ENCODE measurements at places on chromosomes 5 and 9.

GRCh38 chr9:12933957-12934356 is 159.1 kb downstream of the LURAP1L start:
- no peak for DNase-seq

- DNase-seq, result no peak
Observed at GRCh38 chr9:76873056-76873792, 32.7 kb downstream of the PRUNE2 start.

- DNase-seq, result no peak
Observed at GRCh38 chr9:102796244-102796643, 198.9 kb upstream of the CYLC2 start.

- no peak for DNase-seq
Observed at GRCh38 chr5:72328172-72328571, 8.0 kb downstream of the PTCD2 start.

GRCh38 chr5:159181152-159181551 is 28.2 kb downstream of the RNF145 start:
- DNase-seq, result no peak

GRCh38 chr5:6576861-6577501 is 55.9 kb downstream of the NSUN2 start:
- no peak for DNase-seq

GRCh38 chr9:106025453-106025852 is 331.1 kb downstream of the TMEM38B start:
- DNase-seq, result no peak

- no peak for DNase-seq
Observed at GRCh38 chr5:16554110-16554509, 62.7 kb downstream of the RETREG1 start.

DNA sequence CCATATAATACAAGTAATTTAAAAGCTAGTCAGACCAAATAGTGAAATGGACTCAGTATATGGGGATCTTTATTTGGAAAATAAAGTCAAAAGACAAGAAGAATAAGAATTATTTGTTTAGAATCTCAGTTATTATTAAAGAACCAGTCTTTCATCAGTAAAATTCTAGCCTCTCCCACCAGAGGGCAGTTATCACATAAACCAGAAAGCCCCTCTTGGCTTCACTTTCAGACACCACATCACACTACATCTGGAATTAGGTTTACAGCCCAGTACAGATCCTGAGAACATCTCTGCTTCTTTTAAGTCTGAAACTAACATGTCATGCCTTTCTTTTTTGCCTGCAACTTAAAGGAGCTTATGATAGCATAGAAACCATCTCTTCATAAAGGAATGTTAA is 12.2 kb upstream of the HSPB3 start:
- DNase-seq, result no peak

- no peak for DNase-seq
Observed at GRCh38 chr5:5622806-5623205, 200.3 kb downstream of the ICE1 start.

GRCh38 chr5:69049151-69049550 is 44.7 kb upstream of the SLC30A5 start:
- DNase-seq, result no peak

DNA sequence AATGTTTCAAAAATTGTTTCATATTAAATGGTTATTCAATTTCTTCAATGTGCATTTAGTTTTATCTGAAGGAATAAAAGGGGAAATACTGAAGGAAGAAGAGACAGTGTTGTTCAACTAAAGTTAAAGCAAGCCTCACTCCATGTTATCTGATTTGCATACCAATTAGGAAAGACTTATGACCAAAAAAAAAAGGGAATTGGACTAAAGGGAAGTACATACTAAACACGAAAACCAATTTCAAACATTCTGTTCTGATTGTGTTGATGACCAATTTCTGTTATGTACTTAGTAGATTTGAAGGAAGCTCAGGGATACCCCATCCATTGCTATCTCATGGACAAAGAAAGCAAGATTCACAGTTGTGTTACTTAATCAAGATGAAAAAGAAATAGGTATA is 4.9 kb upstream of the GAPT start:
- DNase-seq, result no peak

DNA sequence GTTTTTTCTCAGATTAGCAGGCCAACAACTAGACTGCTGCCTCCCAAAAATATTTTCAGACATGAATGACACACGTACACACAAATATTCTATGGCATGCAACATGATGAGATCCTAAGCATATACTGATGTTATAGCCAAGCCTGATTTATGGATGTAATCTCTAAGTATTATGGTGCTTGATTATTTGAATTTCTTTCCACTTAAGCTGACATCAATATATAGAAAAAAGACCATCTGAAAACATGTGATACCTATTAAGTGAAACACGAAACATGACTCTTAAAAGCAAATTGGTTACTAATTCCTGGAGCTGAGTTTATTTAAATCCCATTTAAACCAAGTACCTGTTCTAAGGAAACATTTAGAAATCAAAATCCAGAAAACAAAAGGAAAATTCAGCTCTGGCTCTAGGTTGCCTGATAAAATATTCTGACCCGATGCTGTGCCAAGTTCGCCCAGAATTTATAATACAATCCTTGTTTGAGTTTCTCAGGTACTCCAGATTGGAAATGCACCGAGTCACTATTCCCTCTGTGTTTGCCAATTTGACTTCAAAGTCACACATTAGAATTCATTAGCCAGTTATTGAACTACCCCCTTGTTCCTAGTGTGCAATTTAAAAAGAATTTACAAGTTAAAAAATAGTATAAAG is 548.6 kb downstream of the CSNK1G3 start:
- DNase-seq, result no peak

- no peak for DNase-seq
Observed at GRCh38 chr9:14524873-14525515, 168.2 kb downstream of the ZDHHC21 start.

DNA sequence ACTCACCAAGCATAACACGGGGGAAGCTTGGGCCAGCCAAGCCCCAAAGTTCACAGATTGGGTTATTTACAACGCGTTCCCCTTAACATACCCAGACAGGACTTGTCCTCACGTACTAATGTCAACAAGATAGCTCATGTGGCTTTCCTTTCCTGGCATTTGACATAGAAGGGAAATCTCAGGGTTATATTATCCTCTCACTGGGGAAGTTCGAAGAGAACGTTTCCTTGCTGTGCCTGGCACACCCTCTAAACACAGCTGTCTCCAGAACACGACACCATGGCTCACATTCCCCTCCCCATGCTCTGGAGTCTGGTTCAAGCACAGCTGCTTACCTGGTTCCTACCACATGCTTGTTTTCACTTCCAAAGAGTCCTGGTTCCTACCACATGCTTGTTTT is 46.8 kb upstream of the OTULINL start:
- no peak for DNase-seq

DNA sequence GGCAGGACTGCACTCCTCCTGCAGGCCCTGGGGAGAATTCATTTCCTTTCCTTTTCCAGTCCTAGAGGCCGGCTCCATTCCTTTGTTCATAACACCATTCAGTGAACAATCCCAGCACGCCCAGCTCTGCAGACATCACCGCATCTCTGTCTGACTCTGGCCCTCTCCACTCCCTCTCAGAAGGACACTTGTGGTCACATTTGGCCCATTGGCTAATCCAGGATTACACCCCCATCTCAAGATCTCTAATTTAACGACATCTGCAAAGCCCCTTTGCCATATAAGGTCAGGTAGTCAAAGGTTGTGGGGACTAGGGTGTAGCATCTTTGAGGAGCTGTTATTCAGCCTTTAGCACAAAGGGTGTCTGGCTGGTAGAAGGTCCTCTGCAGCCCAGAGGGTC is 185.0 kb upstream of the DAP start:
- DNase-seq, result no peak

- DNase-seq, result no peak
Observed at GRCh38 chr5:145848854-145849253, 13.7 kb upstream of the PRELID2 start.

GRCh38 chr5:122756264-122756911 is 18.5 kb upstream of the SNX2 start:
- DNase-seq, result no peak

DNA sequence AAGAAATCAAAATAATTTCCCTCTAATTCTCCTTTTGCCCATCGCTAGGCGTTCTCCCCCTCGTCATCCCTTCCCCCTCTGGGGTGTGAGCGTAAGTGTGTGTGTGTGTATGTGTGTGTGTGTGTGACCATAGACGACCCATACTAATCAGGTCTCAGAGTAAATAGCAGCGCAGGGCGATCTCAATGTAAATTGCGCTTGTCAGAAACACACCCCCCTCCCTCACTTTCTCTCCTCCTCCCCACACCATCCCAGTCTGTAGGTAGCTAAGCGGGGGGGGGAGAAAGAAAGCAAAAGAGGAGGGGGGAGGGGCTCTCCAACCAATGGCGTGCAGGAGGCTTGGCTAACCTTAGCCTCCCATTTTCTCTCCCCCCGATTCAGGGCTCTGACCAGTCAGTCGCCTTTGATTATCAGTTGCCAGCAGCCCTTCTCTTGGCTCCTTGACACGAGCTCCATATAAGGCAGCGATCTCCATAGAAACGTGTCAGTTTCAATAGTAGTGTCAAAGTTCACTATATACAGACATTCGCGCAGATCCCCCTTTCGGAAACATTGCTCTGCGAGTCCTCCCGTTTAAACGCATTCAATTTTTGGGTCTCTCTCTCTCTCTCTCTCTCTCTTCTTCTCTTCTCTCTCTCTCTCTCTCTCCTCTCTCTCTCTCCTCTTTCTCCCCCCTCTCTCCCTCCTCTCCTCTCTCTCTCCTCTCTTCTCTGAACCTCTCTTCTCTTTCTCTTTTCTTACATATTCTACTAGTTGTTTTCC is at the start of gene NR2F1:
NR2F1 (plus strand) TSS at position 546 of the 762 bp plus-strand sequence. CDS start 1,802 bp downstream, outside the sequence.
- DNase-seq, result no peak

GRCh38 chr9:108109927-108110690 is 620.5 kb upstream of the KLF4 start:
- no peak for DNase-seq

DNA sequence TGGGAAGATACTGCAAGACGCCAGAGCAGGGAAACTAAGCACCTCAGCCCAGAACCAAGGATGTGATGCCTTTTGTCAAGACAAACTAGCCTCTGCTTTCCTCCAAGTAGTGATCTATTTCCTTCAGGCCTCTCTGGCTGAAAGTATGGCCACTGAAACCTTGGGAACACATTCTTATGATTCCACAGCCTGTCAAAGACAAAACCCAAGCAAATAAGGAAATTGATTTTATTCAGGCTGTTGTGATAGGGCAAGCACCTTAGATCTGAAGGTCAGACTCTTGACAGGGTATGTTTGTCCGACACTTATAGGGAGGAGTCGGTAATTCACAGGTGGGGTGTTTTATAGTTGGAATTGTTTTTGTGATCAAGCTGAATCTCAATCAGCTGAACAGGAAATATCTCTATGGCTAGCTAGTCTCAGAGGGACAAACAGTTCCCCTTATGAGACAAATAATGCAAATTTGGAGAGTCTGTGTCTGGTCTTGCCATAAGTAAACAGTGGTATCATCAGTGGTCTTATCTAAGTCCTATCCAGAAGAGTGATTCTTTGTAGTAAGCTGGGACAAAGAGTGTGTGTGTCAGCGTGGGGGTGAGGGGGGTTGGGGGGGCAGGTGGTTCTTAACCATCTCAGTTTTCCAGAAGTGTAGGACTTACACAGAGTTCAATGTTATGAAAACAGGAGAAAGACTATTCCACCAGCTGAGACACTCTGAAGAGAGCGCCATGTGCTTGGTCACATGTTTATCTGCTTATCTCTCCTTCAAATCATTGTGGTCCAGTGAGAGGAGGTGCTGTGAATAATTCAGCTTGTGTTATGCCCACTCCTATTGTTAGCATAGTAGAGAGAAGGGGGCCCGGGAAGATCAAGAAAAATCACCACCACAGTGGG is 6.7 kb upstream of the ZCCHC10 start:
- DNase-seq, result no peak

- DNase-seq, result no peak
Observed at GRCh38 chr5:61283471-61283870, 48.6 kb upstream of the ZSWIM6 start.

DNA sequence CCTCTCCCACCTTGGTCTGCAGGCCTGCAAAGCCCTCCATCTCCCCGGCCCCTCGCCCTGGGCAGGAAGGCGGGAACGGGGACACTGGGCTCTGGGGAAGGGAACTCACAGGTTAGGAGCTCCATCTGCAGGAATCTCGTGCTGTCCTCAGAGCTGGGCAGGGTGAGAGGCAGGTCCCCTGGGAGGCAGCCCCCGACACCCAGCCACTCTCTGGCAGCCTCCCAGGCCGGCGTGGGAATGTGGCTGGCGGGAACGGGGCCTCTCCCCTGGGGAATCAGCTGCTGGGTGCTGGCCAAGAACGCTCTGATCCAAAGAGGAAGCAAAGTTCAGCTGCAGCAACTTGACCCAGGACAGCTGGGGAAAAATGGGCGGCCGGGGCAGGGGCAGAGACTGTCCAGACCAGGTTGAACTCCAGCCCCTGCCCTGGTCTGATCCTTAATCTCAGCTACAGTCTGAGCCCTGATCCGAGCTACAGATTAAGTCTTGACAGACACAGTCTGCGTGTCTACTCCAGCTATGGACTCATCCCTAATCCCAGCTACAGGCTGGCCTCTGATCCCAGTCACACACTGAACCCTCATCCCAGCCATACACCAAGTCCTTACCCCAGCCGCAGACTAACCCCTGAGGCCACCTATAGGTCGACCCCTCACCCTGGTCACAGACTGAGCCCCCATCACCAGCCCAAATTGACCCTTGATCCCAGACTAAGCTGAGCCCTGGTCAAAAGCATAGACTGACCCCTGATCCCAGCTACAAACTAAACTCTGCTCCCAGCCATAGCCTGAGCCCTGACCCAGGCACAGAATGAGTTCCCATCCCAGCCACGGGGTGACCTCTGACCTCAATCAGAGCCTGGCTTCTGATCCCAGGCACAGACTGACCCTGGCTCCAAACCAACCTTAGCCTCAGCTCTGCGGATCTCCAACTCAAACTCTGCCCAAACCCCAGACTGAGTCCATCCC is 37.3 kb upstream of the EGFL7 start:
- DNase-seq, result no peak

DNA sequence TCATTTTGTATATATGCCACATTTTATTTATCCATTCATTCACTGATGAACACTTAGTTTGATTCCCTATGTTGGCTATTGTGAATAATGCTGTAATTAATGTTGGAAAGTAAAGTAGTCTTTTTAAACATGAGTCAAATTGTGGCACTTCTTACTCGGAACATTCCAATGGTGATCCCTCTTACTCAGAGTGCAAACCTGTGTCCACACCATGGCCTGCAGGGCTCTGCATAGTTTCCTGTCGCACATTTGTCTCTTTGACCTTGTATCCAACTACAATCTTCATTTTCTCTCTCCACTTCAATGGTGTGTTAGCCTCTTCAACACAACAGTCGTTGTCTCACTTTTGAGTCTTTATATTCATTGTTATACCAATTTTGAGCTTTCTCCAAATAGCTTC is 98.1 kb upstream of the PAPPA start:
- no peak for DNase-seq

GRCh38 chr9:15400281-15400941 is 22.3 kb upstream of the SNAPC3 start:
- DNase-seq, result no peak

DNA sequence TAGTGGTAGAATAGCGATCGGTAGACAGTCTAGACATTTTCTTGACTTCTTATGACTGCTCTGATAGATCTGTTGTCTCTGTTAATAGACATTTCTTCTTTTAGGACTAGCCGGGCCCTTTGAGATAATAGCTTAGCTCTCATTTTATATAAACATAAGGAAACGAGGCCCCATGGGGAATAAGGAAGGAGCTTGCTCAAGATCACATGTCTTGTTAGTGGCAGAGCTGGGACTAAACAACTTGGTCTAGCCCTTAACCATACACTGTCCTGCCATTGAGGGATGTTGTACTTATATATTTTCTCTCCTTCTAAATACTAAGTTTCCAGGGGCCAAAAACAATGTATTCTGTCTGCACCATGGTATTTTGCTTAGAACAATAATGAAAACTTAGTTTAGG is 140.0 kb downstream of the GCNT1 start:
- no peak for DNase-seq

GRCh38 chr9:16134351-16134750 is 581.5 kb downstream of the CCDC171 start:
- DNase-seq, result no peak

Data from stimulated activated CD8-positive, alpha-beta memory T cell treated with anti-CD3 and anti-CD28 coated beads, Interleukin-4, amount 100 ng/mL, for 1 hour (primary cell).